ENCODE measurements at places on chromosomes 16 and 17.
A peak's percentile ranks its signal among the peaks of the same experiment; 100 is the strongest.

- no peak for DNase-seq
These were observed 42.0 kb downstream of the FOXK2 start for GRCh38 chr17:82561429-82562035.

DNA sequence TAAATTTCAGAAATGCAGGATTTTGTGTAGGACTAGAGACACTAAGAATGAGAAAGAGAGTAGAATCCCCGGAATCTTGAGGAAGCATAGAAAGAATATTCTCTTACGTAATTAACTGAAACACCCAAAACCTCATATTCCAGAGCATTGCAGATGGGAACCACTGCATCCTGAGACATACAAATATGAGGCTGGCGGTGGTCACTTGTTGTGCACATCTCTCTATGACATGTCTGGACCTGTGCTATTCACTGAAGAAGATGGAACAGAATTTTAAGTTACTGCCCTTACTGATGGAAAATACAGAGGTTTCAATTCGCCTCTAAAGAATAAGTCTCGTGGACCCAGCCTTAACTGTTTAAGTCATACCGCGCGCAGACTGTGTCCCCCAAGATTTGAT is 806 bp downstream of the RAD51C start:
- no peak for DNase-seq

DNA sequence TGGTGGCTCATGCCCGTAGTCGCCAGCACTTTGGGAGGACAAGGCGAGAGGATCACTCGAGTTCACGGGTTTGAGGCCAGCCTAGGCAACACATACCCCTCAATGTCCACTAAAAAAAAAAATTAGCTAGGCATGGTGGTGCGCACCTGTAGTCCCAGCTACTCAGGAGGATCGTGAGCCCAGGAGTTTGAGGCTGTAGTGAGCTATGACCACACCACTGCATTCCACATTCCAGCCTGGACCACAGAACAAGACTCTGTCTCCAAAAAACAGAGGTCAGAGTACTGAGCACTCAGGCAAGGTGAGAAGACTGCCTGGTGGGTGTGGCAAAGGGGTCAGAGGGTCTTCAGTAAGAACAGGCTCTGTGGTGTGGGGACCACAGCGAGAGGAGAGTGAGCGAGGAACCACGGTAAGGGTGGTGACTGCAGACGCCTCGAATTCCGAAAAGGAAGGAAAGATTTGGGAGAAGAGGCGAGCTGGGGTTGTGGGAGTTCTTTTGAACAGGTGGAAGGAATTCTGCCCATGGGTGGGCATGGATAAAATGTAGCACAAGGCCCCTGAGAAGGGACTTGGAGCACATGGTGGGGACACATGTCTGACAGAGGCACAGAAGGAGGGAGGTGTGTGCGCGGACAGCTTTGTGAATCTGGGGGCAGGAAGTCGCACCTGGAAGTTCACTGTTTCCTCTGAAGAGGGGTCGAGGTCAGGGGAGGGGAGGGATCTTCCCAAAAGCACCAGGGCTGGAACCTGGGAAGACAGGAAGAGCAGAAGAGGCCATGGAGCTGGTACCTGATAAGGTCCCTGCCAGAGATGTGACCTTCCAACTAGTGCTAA is 134.6 kb downstream of the PARN start:
- DNase-seq = no peak

- no peak for DNase-seq
These were observed 146.5 kb downstream of the MRM1 start for GRCh38 chr17:36747861-36748260.

DNA sequence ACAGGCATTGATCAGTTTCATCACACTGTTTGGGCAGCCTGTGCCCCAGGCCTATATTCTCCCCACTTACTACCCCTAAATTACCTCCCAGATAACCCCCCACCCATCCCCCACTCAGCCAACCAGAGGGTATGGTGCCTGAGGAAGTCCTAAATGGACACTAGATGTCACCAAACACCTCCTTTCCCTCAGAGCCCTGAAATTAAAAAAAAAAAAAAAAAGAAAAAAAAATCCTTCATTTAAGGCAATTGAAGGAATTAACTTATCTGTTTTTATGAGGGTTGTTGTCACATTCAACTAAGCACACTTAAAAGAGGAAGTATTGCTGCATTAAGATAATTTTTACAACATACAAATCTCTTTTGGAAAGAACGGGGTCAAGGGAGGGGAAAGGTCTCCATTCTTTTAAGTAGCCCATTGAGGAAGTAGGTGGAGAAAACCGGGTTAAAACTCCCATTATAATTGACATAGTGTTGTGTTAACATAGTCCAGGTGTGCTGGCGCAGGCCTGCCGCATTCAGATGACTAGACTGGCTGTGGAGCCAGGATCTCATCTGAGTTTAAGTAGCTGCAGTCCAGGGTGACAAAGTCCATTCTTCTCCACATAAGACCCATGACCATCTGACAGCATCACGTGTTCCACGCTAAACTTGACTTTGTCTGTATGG is 46.3 kb downstream of the SNX11 start:
- DNase-seq = peak; percentile 37

GRCh38 chr17:49588726-49589576 is 13.3 kb downstream of the NXPH3 start:
- no peak for DNase-seq

DNA sequence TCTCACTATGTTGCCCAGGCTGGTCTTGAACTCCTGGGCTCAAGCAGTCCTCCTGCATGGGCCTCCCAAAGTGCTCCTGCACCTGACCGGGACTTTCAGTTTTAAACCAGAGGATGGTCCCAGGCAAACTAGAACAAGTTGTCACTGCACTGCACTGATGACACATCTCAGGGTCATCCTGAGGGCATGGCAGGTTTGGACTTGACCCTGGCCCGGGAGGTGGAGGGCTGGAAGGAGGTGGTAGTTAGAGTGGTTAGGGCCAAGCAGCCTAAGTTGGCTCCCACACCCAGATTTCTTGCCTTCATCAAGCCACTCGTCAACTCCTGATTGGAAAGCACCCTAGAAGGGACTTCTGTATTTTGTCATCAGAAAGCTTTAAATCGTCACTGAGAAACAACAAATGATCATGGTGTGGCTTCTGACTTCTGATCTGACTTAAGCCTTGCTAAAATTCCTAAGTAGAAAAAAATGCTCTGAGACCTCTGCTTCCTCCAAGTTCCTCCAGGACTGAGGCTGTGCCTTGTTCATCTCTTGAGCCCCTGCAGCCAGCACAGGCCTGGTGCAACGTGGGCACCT is 43.5 kb downstream of the EMP2 start:
- DNase-seq = no peak

DNA sequence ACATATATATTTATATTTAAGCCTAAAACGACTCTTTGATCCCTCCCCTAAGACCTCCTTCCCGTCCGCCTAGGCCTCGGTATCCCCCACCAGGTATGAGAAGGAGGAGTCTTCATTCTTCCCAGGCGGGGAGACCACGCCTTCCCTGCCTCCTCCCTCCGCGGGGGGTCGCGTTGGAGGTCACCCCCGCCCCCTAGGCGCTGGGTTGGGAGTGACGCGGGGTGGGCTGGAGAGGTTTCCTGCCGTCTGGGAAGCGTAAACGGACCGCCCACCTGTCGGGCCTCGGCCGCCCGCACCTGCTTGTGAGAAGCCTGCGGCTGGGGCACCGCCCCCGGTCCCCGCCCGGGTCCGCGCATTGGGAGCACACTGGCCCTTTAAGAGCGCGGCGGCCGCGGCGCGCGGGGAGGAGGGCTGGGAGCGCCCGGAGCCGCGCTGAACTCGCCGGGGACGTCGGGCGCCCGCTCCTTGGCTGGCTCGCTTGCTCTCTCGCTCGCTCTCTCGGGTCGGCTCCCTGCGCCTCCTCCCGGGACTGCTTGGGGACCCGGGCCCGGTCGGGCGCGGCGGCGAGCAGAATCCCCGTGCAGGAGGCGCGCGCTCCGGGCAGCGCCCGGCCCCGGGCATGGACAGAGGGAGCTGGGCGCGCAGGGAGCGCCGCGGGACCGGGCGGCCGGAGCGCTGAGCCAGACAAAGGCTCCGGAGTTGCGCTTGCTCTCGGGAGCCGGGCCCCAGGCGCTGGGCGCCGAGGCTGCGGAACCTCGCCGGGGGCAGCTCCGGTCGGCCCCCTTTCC is at the start of gene MMP15:
TSS of gene MMP15 (plus strand) at position 404 of the 788 bp plus-strand sequence. CDS start 597 bp downstream, outside the sequence.
- DNase-seq = peak; percentile 63

DNA sequence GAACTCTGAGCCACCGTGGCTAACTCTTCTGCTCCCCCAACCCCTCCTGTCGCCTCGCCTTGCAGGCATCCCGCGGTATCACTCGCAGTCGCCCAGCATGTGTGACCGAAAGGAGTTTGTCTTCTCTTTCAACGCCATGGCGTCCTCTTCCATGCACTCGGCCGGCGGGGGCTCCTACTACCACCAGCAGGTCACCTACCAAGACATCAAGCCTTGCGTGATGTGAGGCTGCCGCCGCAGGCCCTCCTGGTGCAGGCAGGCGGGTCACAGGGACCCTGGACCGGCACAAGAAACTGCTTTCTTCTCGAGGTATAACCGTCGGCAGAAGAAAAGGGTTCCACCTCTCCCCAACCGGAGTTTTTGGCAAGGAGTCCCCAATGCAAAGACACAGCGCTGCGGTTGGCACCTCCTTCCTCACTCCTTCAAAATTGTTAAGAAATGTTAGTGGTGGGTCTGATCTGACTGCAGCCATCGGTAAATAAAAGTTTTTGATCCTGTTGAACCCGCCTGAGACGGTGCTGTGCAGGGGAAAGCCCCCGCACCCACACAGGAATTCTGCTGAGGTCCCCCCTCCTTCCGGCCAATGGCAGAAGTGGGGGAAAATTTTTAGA is 2.6 kb downstream of the FOXF1 start:
- DNase-seq = no peak

DNA sequence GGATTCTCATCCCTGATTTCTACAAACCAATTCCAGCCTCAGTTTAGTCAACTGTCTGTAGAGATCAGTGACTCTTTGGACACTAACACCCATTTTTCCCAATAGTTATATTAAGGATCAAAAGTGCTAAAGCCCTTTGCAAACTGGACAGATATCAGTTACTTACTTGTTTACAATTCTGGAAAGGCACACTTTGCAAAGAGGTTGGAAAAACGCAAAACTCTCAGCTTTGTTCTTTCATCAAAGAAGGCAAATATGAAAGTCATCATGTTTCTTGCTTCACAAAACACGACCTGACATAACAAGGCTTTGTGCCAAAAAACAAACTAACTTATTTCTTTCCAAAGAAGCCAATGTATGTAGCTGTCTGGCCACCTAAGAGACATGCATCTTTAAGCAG is 26.1 kb upstream of the VAT1L start:
- DNase-seq = no peak

- no peak for DNase-seq
These were observed 147.4 kb downstream of the SEC14L1 start for GRCh38 chr17:77288115-77288619.

- DNase-seq = peak; percentile 3
These were observed 21.2 kb upstream of the MON1B start for GRCh38 chr16:77169650-77170236.

DNA sequence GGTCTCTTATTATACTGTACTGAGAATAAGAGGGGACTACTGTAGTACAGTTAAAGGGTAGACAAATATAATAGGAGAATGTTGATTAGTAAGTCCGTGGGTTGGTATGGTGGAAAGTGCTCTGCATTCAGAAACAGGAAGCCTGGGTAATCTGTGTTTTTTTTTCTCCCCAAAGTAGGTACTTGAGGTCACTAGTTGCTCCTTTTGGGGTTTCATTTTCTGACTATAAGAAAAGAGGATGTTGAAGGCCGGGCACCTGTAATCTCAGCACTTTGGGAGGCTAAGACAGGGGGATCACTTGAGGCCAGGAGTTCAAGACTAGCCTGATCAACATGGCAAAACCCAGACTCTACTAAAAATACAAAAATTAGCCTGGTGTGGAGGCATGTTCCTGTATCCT is 42.0 kb upstream of the MMD start:
- no peak for DNase-seq

DNA sequence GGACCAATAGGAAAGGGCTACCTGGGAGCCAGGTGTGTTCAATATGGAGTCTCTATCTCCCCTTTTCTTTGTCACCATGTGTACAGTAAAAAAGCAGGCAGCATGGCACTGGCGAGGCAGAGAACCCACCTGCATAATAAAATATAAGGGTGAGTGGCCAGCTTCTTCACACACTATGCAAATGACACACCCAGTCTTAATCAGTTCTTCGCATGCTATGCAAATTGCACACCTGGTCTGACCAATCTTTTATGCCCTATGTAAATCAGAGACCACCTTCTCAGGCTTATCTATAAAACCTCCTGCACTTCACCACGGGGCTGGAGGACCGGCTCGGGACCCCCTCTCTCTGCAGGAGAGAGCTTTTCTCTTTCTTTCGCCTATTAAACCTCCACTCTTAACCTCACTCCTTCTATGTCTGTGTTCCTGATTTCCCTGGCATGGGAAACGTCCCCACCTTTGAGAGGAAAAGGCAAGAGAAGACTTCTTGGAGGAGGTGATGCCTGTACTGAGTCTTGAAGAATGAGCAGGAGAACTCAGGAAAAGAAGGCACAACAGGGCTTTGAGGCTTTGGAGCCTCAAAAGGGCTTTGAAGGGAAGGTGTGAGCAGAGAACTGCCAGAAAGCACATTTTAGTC is 502.1 kb downstream of the GRIN2A start:
- no peak for DNase-seq

- DNase-seq = no peak
These were observed 58.7 kb downstream of the SOCS3 start for GRCh38 chr17:78300962-78301820.

- DNase-seq = no peak
These were observed 59.7 kb upstream of the DNAJA2 start for GRCh38 chr16:47033176-47033575.

DNA sequence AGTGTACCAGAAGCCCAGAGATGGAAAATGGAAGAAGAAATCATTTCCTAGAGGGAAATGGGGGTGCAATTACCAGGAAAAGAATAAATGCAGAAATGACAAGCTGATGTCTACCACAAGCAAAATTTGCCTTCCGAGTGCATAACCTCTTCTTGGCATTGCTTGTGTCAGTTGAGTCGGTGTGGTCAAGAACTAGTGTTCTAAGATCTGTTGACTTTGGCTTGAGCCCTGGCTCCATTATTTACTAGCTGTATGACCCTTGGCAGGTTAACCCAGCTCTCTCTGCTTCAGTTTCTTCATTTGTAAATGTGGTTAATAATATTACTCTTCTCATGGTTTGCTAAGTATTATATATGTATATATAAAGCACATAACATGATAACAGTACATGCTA is 273.0 kb upstream of the IRX5 start:
- no peak for DNase-seq

DNA sequence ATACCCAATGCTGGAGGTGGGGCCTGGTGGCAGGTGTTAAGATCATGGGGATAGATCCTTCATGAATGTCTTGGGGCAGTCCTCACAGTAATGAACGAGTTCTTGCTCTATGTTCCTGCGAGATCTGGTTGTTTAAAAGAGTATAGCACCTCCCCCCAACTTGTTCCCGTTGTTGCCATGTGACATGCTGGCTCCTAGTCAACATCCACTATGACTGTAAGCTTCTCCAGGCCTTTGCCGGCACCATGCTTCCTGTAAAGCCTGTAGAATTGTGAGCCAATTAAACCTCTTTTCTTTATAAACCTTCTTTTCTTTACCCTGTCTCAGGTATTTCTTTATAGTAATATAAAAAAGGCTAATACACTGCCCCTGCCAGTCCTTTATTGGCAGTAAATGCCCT is 33.3 kb downstream of the RANBP10 start:
- no peak for DNase-seq

GRCh38 chr16:47043970-47044684 is 70.7 kb upstream of the DNAJA2 start:
- no peak for DNase-seq

Measured in NCI-H1105 treated with DMSO at 0.1 percent for 48 hours (cell line).